ENCODE measurements at places on chromosomes 16 and 17. TPM values are rescaled to one million over a fixed set of nuclear protein-coding genes. Genes with fewer than 3 reads are reported as not detected.
A peak's percentile ranks its signal among the peaks of the same experiment; 100 is the strongest.

The NOD2 gene
- total RNA-seq = not detected

The PLA2G10 gene
- not detected for total RNA-seq

The RAMP2 gene
- total RNA-seq = 0.28 TPM

The PIMREG gene
- 19.4 TPM for total RNA-seq

GRCh38 chr16:28062261-28062846, 1.2 kb downstream of the GSG1L start:
- no peak for DNase-seq
- peaks cover 82% of the 10 kb centered on the region for H3K27me3 ChIP-seq
- no peaks in the 10 kb centered on the region for H3K4me1 ChIP-seq

- H3K36me3 ChIP-seq = no peaks in the 10 kb centered on the region
- H3K4me3 ChIP-seq = no peak overlapping the region
- H3K4me1 ChIP-seq = peaks cover 2% of the 10 kb centered on the region
- no peak for DNase-seq
Observed at GRCh38 chr17:44387804-44388203, 1.6 kb downstream of the ITGA2B start.

DNA sequence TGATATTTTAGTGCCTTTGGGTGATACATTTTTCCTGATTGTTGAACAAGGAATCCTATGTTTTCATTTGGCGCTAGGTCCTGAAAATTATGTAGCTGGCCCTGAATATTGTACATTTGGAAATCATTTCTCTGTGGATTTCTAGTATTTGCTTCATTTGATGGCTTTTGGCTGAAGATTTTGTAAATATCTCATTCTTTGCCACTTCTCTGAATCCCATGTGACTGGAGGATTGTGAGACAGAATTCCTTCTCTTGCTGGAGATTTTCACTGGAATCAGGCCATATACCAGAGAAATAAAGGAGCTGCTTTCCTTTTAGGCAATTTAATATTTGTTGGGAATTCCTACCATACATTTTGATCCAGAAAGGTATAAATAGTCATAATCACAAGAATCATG, 8.6 kb downstream of the KRT28 start:
- peaks cover 37% of the 10 kb centered on the region for H3K27me3 ChIP-seq
- H3K27ac ChIP-seq = no peak overlapping the region

DNA sequence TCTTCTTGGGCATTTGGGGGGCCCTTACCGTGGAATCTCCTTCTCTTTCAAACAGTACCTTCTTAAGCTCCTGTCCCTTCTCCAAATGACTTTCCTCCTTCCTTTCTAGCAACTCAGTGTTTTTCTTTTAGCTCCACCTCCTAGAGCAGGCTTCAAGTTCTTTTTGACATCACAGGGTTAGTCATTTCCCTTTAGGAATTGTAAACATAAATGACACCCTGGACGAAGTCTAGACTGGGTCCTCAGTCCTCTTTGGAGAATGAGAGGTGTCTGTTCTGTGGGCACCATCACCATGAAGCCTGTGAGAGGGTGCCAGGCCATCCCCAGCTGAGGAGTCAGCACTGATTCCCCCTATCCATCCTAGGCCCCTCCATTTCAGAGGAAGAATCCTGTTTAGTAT, 94.7 kb downstream of the SALL1 start:
- no peaks in the 10 kb centered on the region for H3K4me1 ChIP-seq
- no peak overlapping the region for H3K4me3 ChIP-seq
- no peaks in the 10 kb centered on the region for H3K36me3 ChIP-seq
- peaks cover 2% of the 10 kb centered on the region for H3K27me3 ChIP-seq
- H3K27ac ChIP-seq = no peak overlapping the region

DNA sequence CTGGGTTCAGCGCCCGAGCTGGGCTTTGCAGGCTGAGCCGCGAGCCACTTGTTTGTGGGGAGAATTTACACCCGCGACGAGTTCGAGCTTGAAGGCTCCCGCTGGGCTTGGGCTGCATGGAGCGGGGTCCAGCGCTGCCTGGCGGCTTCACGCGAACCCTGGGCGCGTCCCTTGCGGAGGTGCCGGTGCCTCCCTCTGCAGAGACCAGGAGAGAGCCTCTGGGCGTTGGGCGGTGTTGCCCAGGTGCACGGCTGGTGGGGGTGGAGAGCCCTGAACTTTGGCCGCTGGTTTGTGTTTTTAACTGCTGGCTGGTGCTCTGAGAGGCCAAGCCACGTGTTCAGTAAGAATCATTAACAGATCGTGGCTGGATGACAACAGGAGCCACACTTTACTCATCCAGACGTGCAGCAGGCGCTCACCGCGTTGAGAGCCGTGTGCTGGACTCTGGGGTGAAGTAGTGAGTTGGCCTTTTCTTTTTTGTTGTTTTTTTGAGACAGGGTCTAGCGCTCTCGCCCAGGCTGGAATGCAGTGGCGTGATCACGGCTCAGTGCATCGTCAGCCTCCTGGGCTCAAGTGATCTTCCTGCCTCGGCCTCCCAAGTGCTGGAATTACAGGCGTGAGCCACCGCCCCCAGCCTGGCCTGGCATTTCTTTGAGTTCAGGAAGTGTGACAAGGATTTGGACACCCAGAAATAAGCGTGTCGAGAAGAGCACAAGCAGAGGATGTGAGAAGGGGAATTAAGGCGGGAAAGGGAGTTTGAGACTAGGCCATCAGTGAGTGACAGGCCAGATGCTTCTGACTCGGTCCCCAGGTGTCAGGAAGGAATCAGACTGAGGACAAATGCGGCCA, 827 bp downstream of the CDK10 start:
- peak; percentile 52 for DNase-seq
- H3K27me3 ChIP-seq = no peaks in the 10 kb centered on the region
- H3K36me3 ChIP-seq = peaks cover 22% of the 10 kb centered on the region
- H3K4me3 ChIP-seq = peak overlapping the region; percentile 78

DNA sequence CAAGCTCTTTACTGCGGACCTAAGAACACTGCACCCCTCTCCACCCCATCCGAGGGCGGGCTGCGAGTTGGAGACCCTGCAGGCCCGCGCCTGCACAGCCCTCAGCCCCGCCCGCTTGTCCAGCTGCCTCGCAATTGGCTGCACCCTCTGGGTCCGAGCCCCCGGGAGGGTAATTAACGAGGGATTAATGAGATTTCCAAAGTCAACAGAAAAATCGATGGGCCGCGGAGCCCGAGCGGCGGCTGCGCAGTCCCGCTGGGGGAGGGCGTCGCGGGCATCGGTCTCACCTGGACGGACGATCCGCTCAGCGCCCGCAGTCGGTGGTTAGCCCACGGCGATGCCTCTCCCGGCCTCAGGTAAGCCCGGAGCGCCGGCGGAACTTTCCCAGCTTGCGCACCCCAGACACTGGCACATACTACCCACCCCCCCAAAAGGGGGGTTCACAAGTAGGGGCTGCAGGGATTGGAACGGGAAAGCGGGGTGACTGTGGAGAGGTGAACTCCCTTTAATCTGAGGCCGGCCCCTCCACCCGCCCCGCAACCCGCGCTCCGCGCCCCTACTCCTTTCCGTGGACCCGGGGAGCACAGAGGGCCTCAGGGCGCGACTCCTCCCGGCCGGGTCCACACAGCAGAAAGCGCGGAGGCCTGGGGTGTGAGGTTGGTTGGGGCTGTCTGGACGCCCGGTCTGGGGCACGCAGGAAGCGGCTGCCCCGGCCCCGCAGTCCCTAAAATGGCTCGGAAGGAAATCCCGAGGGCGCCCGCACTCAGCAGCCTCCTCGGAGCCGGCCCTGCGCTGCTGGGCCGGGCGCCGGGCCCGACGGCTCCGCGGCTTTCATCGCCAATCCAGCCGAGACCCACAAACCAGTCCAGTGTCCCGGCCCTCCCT, at the start of gene OTOP3:
OTOP3 (plus strand) TSS at position 314 of the 885 bp plus-strand sequence; CDS start at position 338, 24 bp downstream.
- no peak within 1 kb of the TSS for H3K27ac ChIP-seq
- DNase-seq = no peak
- H3K4me1 ChIP-seq = peaks cover 2% of the 10 kb centered on the region
- H3K36me3 ChIP-seq = no peaks in the 10 kb centered on the region

GRCh38 chr17:42946812-42947211, 17.4 kb downstream of the AARSD1 start:
- DNase-seq = no peak
- peaks cover 5% of the 10 kb centered on the region for H3K4me1 ChIP-seq
- peaks cover 11% of the 10 kb centered on the region for H3K36me3 ChIP-seq
- no peak overlapping the region for H3K4me3 ChIP-seq
- H3K27me3 ChIP-seq = no peaks in the 10 kb centered on the region
- no peak overlapping the region for H3K27ac ChIP-seq

DNA sequence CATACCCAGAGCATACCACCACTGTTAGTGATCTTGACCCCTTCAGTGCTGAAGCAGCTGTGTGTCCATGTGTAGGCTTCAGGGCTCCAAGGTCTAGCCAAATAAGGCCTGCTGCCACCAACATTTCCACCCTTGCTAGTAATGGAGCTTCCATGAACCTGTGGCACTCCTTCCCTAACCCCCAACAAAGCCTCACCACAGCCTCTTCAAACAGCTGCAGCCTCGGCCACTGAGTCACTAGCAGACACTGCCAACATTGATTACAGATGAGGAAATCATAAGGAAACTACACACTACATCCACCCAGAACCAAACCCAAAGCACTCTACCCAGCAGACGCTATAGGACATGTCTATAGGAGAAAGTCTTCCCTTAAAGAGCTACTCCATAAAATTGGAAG, 610.7 kb downstream of the KCNJ2 start:
- H3K36me3 ChIP-seq = no peaks in the 10 kb centered on the region
- no peaks in the 10 kb centered on the region for H3K27me3 ChIP-seq
- no peak overlapping the region for H3K4me3 ChIP-seq
- H3K4me1 ChIP-seq = no peaks in the 10 kb centered on the region

- no peaks in the 10 kb centered on the region for H3K27me3 ChIP-seq
- H3K4me1 ChIP-seq = peaks cover 2% of the 10 kb centered on the region
- DNase-seq = peak; percentile 77
- H3K4me3 ChIP-seq = peak overlapping the region; percentile 68
- peaks cover 31% of the 10 kb centered on the region for H3K36me3 ChIP-seq
Observed at GRCh38 chr17:7308625-7309433, 1.4 kb downstream of the EIF5A start.

GRCh38 chr17:27413315-27413714, 42.9 kb upstream of the KSR1 start:
- H3K27ac ChIP-seq = no peak overlapping the region
- H3K4me1 ChIP-seq = peaks cover 9% of the 10 kb centered on the region
- H3K4me3 ChIP-seq = no peak overlapping the region
- no peak for DNase-seq
- H3K27me3 ChIP-seq = peaks cover 5% of the 10 kb centered on the region
- H3K36me3 ChIP-seq = no peaks in the 10 kb centered on the region

DNA sequence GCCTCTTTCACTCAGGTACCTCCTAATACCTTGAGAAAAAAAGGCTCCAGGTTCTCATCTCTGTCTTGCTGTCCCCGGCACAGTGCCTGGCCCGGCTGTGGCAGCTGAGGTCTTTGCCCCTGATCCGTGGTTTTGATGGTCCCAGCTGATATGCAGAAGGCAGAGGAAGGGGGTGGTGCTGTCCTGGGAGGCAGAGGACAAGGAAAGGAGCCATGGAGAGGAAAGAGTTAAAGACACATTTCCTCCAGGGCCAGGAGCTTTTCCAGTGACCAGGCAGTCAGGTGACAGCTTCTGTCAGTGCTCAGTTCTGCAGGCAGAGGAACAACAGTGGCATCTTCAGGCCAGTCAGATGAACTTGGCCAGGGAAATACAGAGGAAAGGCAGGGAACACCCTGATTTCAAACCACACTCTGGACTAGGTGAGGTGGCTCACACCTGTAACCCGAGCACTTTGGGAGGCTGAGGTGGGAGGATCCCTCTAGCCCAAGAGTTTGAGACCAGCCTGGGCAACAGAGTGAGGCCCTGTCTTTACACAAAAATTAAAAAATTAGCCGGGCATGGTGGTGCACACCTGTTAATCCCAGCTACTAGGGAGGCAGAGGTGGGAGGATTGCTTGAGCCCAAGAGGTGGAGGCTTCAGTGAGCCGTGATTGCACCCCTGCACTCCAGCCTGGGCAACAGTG, 3.3 kb upstream of the COG1 start:
- no peak overlapping the region for H3K4me3 ChIP-seq
- H3K36me3 ChIP-seq = no peaks in the 10 kb centered on the region
- H3K27me3 ChIP-seq = no peaks in the 10 kb centered on the region
- peak; percentile 76 for DNase-seq

- H3K4me1 ChIP-seq = peaks cover 2% of the 10 kb centered on the region
- H3K4me3 ChIP-seq = no peak overlapping the region
- H3K36me3 ChIP-seq = no peaks in the 10 kb centered on the region
- no peak overlapping the region for H3K27ac ChIP-seq
Observed at GRCh38 chr17:57506774-57507127, 238.3 kb downstream of the CCDC182 start.

DNA sequence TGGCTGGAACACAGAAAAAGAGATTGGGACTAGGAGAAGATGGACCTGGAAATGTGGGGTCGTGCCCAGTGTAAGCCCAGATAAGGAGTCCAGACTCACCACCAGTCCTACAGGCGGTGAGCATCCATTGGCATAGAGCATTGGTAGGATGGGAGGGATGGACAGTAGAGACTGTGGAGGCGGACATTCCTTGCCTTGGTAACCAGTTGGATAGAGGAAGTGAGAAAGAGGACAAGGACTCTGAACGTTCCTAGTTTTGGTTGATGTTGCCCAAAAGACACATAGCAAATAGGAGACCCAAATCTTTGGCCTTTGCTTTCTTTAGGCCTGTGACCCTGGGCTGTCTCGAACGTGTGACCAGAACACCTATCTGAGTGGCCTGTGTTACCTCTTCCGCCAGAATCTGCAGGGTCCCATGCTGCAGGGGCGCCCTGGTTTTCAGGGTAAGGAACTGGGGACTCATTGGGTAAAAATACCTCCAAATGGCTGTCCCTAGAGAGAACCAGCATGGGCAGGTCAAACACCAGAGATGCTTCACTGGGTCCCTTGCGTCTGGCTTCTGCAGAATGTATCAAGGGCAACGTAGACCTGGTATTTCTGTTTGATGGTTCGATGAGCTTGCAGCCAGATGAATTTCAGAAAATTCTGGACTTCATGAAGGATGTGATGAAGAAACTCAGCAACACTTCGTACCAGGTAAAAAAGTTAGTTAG, 6.4 kb downstream of the ITGAL start:
- DNase-seq = no peak
- H3K4me3 ChIP-seq = no peak overlapping the region
- no peaks in the 10 kb centered on the region for H3K4me1 ChIP-seq
- peaks cover 51% of the 10 kb centered on the region for H3K27me3 ChIP-seq
- H3K36me3 ChIP-seq = no peaks in the 10 kb centered on the region
- H3K27ac ChIP-seq = no peak overlapping the region

GRCh38 chr16:66365651-66366050, 840 bp upstream of the CDH5 start:
- H3K4me3 ChIP-seq = no peak overlapping the region
- H3K27me3 ChIP-seq = peaks cover 57% of the 10 kb centered on the region
- H3K36me3 ChIP-seq = no peaks in the 10 kb centered on the region
- no peaks in the 10 kb centered on the region for H3K4me1 ChIP-seq

All from IMR-90 (cell line).